RPMI7951 (cell line): ENCODE measurements at places on chromosomes 6 and 20.

DNA sequence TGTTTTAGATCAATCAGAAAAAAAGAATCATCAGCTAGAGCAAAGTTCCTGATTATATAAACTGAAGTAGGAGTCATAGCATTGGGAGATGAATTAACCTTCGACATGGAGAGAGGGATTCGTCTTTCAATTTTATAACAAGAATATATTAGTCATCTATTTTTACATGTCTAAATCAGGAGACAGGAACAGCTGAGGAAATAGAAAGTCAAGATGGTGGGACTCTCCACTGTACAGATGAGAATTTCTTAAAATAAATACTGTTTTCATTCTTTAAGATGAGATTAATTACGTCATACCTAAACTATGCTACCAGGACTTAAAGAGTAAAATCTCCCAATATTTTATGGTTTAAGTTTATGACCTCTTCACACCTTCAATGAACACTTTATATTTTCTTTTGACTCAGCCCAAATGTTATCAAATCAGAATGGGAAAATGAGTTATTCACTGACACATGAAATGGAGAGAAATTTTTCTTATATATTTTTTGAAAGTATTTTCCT lies 1137.7 kb downstream of the EPHA7 start:
- DNase-seq, result no peak

DNA sequence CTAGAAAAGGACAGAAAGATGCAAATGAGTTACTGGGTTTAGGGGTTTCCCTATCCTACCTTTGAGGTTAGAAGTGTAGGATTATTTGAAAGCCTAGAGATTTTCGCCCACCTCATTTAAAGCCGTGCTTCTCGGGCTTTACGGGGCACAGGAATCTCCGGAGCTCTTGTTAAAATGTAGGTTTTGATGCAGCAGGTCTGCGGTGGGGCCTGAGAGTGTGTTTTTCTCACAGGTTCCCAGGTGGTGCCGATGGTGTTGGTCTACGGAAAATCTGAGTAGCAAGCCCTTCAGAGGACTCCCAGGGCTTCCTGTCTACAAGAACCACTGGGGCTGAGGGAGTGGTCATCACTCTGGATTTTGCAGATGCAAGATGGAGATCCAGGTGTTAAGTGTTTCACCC lies 47.5 kb downstream of the TRAM2 start:
- no peak for DNase-seq

DNA sequence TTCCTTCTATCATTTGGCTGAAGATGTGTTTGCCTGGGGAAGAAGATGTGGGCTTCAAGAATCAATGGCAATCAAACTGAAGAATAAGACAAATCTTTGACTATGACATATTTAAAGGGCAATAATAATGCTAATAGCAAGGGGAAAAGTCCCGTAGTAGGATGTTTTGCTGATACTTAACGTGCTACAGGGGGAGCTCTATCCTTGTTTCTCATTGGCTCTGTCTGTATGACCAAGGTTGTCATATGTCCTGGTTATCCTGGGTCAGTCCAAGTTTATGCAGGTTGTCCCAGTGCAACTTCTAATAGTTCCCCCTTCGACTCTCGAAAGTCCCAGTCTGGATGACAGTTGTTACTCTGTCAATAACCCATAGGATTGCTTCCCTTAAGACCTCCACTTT lies 321.3 kb downstream of the DHX35 start:
- DNase-seq, result no peak

DNA sequence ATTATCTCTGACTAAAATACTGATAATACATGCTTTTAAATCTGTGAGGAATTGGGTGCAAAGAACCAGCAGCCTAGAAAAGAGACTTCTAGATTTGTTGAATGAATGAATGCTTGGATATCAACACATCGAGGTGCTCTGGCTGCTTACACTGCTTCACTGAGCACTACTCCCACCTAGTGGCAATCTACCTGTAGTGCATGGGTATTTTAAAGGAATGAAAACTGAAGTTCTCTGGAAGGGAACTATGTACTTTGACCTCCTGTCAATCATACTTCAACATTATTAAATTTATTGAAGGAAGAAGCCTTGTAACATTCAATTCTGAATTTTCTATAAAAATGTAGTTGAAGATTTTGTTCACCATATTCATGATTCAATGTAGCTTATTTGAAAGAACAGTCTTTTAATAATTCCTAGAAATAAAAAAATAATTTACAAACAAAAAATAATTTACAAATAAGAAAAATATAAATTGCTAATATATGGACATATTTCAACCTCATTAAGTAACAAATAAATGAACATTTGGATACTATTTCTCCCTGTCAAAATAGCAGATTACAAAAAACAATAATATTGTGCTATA lies 111.2 kb upstream of the MMS22L start:
- DNase-seq, result peak; percentile 41

GRCh38 chr20:56656632-56657031 lies 27.5 kb downstream of the TFAP2C start:
- peak; percentile 84 for DNase-seq

GRCh38 chr6:158978757-158979156 lies 21.2 kb downstream of the RSPH3 start:
- peak; percentile 37 for DNase-seq

DNA sequence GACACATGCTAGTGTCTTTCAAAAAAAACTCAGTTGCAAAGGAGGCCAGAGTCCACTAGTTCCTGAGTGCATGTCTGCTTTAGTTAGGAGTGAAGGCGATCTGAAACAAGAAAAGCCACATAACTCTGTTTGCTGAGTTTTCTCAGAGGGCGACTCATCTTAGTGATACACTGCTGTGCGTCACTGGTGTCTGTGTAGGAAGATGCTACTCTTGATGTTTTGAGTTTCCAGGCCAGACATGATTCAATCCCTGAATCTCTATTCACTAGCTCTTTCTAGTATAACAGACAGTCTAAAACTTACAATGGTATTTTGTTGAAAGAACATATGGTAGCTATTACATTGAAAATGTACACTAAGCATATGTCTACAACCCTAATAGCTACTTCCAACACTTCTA lies 60.9 kb downstream of the GFRAL start:
- DNase-seq, result no peak

- peak; percentile 36 for DNase-seq
These were observed 59.8 kb downstream of the SOD2 start for GRCh38 chr6:159633196-159633595.

- DNase-seq, result no peak
These were observed 23.9 kb upstream of the ASXL1 start for GRCh38 chr20:32333988-32334885.

DNA sequence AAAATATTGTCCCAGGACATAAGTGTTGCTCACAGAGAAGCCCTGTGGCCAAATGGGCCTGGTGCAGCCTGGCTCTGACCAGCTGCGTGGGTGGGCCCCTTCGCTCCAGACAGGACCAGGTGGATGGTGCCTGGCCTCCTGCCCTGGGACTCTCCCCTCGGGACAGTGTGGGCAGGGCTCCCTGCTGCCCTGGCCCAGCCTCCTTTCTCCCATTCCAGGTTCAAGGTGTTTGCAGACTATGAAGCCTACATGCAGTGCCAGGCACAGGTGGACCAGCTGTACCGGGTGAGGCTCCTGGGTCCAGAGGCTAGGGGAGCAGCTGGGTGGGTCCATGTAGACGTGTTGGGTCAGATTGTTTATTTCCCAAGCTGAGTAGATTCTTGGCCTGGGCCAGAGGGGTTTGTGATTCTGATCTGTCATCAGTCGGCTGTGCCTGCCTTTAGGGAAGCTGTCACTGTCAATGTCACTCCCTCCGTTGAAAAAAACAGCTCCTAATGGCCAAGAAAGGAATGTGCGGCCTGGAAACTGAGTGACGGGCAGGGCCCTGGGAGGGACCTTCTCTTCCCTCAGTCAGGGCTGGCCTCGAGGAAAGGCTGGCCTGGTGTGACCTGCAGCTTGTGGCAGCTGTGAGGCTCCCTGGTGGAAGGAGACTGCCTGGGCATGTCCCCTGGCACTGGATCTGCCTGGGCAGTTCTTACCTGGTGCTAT lies 47.7 kb downstream of the PYGB start:
- no peak for DNase-seq

DNA sequence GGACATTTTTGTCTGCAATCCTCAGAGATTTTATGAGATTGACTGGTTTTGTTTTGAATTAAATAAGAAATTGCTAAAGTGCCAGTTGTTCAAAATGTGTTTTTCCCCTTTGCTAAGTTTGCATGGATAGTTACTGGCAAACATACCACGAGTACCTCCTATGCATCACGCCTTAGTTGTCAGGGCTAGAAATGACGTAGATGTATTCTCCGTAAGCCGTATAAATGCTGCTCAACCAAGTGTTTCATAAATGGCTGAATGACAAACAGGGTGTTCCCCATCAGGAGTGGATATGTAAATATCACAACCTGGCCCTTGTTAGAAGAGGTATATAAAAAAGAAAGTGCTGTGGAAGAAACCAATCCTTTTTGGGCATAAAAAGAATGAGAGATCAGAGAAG lies 341.1 kb upstream of the ZFP64 start:
- DNase-seq, result no peak

DNA sequence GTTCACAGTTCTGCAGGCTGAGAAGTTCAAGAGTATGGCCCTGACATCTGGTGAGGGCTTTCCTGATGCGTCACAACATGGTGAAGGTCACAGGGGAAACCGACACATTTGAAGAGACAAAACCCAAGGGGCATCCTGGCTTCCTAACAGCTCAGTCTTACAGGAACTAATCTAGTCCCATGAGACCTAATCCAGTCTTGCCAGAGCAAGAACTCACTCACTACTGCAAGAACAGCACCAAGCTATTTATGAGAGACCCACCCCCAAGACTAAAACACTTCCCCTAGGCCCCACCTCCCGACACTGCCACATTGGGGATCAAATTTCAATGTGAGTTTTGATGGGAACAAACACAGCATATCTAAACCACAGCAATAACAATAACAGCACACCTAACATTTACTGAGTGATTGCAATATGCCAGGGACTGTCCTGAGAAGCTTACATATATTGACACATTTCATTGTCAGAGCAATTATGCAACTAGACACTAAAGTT lies 46.6 kb downstream of the TPBG start:
- peak; percentile 90 for DNase-seq

- no peak for DNase-seq
These were observed 21.2 kb downstream of the RAMACL start for GRCh38 chr6:166565084-166565967.

GRCh38 chr6:6466967-6467761 lies 121.4 kb upstream of the LY86 start:
- peak; percentile 16 for DNase-seq

- no peak for DNase-seq
These were observed 134.4 kb upstream of the ASCC3 start for GRCh38 chr6:101015541-101015940.

DNA sequence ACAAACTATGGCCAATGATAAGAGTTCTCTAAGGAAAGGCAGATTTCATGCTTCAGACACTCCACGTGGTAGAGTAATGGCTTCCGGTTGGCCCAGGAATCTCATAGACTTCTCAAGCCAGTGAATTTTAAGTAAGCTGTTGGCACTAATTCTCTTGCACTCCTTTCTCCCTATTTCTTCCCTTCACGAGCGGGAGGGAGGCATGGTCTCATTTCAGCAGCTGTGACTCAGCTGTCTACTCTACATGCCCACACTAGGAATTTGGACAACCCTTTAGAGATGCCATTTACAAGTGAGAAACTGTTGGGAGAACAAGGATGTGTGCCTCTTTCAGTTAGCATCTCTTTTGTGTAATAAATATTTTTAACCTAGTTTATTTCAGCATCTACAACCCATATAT lies 107.7 kb downstream of the PTPRK start:
- peak; percentile 58 for DNase-seq

- no peak for DNase-seq
These were observed 14.5 kb upstream of the RAMACL start for GRCh38 chr6:166600931-166601330.

- peak; percentile 86 for DNase-seq
These were observed 98.1 kb downstream of the HIVEP2 start for GRCh38 chr6:142846883-142847287.

DNA sequence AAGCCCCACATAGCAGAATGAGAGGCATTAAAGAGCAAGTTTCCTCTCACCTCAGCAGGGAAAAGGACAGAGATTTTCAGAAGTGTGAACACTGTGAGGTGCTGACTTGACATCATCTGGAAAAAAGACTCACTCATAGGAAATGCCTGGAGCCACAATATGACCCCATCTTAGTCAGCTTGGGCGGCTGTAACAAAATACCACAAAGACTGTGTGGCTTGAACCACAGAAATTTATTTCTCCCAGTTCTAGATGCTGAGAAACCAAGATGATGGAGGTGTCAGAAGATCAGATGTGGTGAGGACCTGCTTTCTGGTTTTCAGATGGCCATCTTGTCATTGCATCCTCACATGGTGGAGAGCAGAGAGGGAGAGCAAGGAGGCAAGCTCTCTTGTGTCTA lies 253.1 kb downstream of the ADGB start:
- peak; percentile 93 for DNase-seq

DNA sequence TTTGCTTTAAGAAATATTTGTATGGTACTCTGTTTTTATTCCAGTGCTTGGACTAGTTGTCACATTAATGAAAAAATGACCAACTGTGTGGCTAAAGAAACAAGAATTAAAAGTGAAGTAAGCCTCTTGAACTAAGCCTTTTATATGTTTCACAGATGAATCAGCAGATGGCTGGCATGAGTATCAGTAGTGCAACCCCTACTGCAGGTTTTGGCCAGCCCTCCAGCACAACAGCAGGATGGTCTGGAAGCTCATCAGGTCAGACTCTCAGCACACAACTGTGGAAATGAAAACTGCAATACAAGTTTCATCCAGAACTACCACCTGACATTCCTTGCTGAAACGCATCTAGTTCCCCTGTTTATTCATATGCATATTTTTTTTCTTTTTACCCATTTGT lies 96.8 kb downstream of the B3GAT2 start:
- DNase-seq, result no peak
